ENCODE measurements at places on chromosomes 1 and 21.

GRCh38 chr1:11138029-11138428 lies 38.4 kb upstream of the EXOSC10 start:
- DNase-seq: no peak

GRCh38 chr1:217542136-217542777 lies 88.6 kb downstream of the GPATCH2 start:
- DNase-seq: no peak

DNA sequence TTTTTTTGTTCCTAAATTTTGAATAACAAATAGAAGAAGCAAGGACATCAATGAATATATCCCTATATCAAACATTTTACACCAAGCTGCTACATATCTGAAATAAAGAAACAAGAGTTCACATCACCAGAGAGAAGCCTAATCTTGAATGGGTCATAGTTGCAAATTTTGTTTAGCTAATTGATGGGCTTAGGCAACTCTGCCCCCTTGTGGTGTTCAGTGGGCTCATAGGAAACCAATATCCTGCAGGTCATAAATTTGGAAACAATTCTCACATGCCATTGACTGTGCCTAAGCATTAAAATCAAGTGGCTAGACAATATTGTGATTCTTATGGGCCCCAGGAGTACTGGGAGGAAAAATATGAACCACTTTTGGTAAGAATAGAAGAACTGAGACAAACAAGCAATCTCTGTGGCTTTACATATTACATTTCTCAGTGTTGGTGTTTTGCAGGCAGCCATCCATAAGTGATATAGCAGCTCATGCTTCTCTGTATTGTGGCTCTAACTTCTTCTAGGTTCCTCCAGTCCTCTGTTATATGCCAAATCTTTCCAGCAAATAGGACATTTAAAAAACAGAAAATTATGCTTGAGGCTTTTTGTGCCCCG lies 1262.8 kb upstream of the PRMT6 start:
- no peak for DNase-seq

- no peak for DNase-seq
These were observed 1639.3 kb downstream of the MRPL39 start for GRCh38 chr21:23968008-23968407.

DNA sequence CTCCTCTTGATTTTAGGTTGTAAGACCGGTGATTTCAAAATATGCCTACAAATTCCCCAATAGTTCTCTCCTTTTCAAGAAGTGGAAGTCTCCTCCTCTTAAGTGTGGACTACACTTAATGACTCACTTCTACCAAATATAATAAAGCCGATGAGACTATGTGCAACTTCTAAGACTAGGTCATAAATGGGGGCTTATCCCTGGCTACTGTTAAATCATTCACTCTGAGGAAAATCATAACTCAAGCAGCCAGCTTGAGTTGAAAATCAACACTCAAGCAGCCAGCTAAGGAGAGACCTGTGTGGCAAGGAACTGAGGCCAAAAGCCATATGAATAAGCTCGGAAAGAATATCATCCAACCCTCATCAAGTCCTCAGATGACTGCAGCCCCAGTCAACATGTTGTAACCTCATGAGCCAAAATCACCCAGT lies 49.6 kb upstream of the PSMG1 start:
- no peak for DNase-seq

GRCh38 chr1:226671277-226671676 lies 67.8 kb downstream of the ITPKB start:
- no peak for DNase-seq

GRCh38 chr1:231070758-231071444 lies 30.8 kb upstream of the FAM89A start:
- DNase-seq: no peak

DNA sequence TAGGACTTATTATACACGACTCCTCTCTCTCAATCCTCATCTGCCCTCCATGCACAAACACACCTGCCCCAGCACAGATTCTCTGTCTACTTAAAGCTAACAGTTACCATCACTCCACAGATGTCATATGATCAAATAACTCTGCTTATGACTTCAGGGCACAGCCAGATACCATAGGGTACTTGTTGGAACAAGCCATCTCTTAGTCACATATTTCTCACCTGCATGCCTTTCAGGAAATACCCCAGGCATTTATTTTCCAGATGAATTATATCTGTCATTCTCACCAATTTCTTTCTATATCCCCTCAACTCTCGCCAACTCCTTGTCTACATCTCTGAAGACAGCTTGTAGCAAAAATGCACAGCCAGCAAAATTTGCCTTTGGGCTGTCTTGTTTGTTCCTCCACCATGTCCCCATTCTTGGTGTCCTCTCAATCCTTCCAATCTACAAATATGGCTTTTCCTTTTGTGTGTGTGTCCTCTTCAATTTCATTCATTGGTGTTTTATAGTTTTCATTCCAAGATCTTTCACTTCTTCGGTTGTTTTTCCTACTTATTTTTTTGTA lies 353.9 kb upstream of the CAMK1G start:
- no peak for DNase-seq

DNA sequence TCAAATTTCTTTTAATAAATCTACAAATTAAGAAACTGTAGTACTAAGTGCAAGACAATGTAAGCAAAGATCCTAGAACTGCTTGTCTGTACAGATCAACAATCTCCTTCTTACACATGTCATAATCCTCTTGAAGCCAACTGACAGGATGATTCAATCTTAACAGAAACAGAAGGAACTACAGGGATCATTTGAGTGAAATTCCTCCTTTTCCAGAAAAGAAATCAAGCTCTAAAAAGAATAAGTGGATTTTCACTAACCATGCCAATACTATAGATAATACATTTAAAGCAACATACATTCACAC lies 53.2 kb downstream of the RAB3GAP2 start:
- no peak for DNase-seq

DNA sequence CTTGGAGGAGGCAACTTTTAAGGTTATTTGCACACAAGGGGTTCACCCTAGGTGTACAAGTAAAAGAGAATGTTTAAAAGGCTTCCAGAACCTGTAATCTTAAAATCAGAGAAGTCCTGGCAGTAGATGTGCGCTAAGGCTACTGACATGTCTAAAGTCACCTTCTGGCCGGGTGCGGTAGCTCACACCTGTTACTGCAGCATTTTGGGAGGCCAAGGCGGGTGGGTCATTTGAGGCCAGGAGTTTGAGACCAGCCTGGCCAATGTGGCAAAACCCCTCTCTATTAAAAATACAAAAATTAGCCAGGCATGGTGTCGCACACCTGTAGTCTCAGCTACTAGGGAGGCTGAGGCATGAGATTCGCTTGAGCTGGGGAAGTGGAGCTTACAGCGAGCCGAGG lies 20.3 kb upstream of the DEGS1 start:
- DNase-seq: no peak

DNA sequence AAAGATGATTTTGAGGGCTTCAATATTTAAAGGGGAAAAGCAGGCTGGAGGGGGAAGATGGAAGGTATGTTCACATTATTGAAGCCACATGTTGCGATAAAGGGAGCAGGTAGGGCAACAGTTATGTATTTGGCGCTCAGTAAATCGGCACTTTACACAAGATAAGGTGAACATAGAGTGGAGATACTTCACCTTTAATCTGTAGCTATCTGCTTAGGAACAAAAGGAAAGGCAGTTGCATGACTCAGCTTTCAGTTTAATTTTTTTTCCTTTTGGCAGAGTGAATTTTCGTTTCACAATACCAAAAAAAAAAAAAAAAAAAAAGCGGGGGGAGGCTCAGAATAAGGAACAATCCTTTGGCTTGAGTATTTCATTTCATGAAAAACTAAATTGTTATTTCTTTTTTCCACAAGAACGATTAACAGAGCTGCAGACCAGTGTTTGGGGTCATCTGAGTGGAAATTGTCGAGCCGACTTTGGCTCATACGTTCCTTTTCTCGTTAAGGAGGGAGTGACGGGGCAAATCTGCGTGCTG lies 1.1 kb upstream of the COQ8A start:
- no peak for DNase-seq

DNA sequence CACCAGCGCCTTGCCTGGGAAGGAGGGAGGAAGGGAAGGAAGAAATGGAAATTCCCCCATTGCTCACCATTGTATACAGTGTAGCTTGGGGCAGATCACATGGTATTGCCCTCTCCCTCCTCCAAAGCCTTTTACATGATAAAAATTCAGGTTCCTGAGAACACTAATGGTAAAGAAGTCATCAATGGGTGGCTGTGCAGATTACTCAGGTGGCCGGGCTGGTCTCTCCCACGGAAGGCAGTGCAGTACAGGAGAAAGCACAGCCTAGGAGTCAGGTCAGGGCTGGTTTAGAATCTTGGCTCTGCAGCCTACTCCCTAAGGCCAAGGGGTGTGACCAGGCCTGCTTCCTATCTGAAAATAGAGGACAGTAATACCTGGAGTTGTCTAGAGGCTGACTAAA lies 107.9 kb downstream of the SUSD4 start:
- no peak for DNase-seq

- no peak for DNase-seq
These were observed 119.8 kb upstream of the PTGFR start for GRCh38 chr1:78370779-78371482.

DNA sequence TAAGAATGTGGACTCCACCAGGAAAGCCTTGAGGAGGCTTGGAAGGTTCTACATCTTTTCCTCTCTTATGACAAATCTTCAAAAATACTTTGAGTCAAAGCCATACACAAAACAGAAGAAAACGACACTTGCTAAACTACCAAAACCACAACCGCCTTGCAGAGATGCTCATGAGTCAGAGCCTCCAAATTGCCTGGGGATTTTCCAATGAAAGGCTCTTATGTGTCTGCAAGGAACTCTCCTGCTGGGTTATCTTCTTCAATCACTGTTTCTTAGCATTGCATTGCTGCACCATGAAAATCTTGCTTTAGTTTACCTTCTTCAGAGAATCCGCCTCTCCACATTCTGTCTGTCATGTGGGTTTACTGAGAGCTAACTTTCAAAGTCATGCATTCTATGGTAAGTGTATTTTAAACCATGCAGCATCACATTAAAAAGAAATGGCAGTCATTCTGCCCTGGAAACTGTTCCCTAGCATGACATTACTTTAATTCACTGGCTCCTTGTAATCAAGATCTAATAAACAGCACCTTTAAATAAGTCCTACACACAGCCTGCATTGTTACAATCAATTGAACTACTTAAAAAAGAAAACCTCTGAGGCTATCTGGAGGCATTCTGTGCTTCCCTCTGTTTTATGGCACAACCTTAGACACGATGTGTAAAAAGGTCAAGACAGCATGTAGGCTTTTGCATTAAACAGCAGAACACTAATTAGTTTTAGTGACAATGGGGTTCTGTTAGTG lies 210.0 kb upstream of the FOXD3 start:
- no peak for DNase-seq

DNA sequence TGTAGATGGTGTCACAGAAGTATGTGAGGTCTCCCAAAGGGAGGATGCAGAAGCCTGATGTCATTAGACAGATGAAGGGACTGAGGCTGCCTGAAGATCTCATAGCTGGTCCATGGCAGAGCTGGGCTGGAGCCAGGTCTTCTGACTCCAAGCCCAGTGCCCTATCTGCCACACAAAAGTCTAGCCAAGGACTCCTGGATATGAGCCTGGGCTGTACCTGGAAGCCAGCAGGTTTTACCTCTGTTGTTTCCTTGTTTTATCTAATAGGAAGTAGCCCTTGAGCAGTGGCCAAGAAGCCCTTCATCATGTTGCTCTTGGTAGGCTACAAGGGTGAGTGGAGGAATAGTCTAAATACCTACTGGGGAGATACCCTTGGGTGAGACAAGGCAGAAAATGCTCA lies 74.4 kb upstream of the SLC44A3 start:
- no peak for DNase-seq

DNA sequence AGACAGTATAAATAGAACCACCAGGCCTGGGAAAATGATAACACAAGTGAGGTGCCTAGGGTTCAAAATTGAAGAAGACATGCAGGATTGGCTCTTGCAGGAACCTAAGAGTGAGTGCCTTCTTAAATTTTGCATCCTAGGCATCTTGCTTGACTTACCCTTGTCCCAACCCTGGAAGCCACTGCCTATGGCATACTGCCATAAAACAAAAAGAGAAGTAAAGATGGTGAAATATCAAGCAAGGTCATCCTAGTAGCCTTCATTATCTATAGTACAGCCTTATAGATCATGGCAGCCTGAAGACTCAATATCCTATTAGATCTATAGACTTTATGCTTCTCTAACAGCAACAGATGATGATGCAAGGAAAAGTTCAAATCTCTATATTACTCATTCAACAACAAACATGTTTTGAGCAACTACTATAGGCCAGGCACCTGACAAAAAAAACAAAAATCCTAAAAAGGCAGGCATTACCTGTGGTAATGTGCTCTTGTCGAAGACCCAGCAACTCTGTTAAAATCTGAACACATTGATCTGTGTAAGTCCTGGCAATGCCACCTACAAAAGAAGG lies 6.3 kb downstream of the AP4B1 start:
- DNase-seq: no peak

DNA sequence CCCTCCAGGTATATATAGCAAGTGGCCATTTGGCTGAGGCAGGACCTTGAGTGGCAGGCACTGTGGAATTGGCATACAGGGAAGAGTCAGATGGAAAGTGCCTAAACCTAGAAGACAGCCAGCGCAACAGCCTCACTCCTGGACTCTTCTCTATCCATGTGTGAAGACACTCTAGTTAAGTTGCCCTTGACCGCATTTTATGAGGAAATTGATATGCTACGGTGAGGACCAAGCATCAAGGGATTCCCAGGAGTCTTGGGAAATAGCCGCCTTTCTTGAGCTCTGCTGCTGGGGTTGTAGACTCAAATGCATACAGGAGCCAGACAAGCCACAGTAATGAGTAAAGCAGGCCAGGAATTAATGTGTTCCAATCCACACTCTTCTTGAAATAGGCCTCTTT lies 145.9 kb upstream of the KAZN start:
- DNase-seq: no peak

GRCh38 chr1:167837326-167837725 lies 76.6 kb downstream of the ADCY10 start:
- DNase-seq: no peak

GRCh38 chr1:55695151-55695550 lies 480.0 kb upstream of the USP24 start:
- no peak for DNase-seq

GRCh38 chr1:58596631-58597052 lies 19.6 kb upstream of the TACSTD2 start:
- no peak for DNase-seq

- DNase-seq: no peak
These were observed 52.5 kb downstream of the ERI3 start for GRCh38 chr1:44302541-44302940.

All from hematopoietic multipotent progenitor cell treated with erythropoietin and hydrocortisone succinate and interleukin-3 and kit ligand, for 17 days (in vitro differentiated cells).